Right renal pelvis (tissue), 4 donors: ENCODE measurements at places on chromosomes 7 and 10.

- DNase-seq: no peak
Measured at GRCh38 chr7:129045682-129046081, 9.2 kb downstream of the TNPO3 start.

- DNase-seq: no peak
Measured at GRCh38 chr7:30888747-30889146, 22.9 kb upstream of the AQP1 start.

- no peak for DNase-seq
Measured at GRCh38 chr7:33958104-33958503, 52.8 kb downstream of the BMPER start.

GRCh38 chr7:90728568-90728967 lies 132.4 kb downstream of the CDK14 start:
- no peak for DNase-seq

DNA sequence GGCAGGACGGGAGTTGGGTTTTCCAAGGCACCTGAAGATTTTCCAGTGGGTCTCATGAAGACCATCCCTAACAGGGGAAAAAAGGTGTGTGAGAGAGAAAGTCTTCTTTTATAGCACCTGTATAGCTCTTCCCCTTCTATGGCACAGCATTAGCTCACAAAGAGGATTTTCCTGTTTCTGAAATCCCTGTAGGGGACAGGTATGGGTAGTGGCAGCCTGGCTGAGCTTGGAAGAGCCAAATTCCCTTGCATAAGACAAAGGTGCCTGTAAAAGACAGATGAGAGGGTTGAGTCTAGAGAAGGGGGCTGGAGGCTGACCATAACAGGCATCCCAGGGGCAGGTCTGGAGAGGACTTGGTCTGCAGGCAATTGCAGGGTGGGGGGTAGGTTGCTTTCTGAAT lies 63.7 kb downstream of the COL13A1 start:
- DNase-seq: no peak

- DNase-seq: no peak
Measured at GRCh38 chr10:131825150-131825848, 75.5 kb upstream of the PPP2R2D start.

DNA sequence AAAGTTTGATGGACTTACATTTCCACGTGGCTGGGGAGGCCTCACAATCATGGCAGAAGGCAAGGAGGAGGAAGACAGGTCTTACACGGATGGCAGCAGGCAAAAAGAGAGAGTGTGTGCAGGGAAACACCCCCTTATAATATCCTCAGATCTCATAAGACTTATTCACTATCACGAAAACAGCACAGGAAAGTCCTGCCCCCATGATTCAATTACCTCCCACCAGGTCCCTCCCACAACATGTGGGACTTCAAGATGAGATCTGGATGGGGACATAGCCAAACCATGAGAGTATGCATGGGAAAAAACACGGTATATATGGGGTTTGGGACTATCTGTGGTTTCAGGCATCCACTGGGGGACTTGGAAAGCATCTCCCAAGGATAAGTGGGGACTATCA lies 78.0 kb downstream of the PLXNA4 start:
- DNase-seq: no peak

DNA sequence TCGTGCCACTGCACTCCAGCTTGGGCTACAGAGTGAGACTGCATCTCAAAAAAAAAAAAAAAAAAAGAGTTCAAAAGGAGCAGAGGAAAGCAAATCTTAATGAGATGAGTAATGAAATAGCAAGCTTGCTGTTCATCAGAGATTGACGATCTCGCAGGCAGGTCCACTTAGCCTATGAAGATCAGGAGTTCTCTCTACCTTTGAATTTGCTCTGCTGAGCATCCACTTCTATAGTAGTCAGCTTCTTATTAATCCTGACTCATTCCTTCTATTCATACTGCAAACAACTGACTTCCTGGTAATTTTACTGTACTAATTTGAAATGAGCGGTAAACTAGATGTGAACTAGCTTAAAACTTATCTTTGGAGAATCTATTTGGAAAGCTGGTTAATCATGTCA lies 1014.6 kb downstream of the GATA3 start:
- DNase-seq: no peak

GRCh38 chr10:60310740-60311139 lies 78.9 kb downstream of the ANK3 start:
- no peak for DNase-seq

DNA sequence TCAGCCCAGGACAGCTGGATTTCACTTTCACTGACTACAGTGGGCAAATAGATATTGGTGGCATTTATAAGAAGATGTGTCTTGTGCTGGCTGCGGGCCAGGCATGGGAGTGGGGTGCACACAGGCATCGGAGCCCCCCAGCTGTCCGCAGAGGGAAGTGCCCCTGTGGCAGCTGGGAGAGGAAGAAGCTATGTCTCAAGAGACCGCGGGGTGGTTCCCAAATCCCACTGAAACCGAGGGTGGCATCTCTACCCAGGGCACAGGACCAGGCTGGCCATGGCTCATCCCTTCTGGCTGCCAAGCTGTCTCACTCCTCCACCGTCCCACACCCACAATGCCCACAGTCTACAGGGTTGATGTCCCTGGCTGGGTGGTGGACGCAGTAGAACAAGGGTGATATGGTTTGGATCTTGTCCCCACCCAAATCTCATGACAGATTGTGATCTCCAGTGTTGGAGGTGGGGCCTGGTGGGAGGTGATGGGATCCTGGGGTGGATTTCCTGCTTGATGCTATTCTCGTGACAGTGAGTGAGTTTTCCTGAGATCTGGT lies 94.8 kb downstream of the TCERG1L start:
- no peak for DNase-seq

DNA sequence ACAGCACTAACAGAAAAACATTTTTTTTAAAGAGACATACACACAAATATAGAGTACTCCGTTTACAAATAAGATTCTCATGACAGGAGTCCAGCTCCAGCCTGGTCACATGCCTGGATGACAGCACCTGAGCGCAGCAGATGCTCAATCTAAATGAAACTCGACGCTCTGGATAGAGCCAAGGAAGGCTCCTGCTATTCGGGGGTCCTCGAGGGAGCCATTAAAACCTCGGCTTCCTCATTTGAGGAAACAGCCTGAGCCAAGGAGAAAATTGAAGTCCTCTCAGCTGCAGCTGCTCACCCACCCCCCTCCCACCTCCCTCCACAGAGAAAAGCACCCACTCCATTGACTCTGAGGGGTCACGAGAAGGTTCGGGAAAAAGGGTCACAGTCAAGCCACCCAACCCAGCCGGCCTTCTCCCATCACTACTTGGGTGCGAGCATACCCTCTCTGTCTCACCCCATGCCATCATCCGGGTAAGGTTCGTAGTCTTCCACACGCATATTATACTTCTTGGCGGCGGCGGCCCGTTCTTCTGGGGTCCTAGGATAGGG lies 673 bp downstream of the NDUFB8 start:
- DNase-seq: no peak

DNA sequence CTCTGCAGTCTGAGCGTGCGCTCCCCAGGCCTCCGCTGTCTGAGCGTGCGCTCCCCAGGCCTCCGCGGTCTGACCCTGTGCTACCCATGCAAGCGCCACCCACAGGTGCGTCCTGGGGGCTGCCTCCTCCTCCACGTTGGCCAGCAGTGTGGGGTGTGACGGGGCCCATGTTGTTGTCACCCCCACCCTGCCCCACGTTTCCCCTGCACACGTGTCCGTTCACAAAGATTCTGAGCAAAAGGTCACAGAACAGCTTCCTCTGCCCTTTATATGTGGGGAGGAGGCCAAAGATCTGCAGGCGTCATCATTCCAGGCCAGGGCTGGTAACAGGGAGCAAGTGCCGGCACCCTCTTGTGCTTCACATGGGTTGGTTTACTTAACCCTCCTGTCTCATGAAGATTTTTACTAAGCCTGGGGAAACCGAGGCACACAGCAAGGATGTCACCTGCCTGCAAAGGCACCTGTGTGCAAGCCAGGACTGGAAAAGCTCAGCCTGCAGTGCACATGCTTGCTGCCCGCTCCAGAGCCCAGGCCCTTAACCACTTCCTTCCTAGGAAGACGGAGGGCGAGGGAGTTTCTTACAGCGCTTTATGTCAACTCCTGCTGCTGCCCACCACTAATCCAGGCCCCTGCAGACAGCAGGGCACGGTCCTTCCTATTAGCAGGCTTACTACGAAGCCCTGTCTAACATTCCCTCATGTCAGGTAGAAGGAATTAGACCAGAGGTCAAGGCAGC lies 4.8 kb downstream of the GPR146 start:
- DNase-seq: no peak

DNA sequence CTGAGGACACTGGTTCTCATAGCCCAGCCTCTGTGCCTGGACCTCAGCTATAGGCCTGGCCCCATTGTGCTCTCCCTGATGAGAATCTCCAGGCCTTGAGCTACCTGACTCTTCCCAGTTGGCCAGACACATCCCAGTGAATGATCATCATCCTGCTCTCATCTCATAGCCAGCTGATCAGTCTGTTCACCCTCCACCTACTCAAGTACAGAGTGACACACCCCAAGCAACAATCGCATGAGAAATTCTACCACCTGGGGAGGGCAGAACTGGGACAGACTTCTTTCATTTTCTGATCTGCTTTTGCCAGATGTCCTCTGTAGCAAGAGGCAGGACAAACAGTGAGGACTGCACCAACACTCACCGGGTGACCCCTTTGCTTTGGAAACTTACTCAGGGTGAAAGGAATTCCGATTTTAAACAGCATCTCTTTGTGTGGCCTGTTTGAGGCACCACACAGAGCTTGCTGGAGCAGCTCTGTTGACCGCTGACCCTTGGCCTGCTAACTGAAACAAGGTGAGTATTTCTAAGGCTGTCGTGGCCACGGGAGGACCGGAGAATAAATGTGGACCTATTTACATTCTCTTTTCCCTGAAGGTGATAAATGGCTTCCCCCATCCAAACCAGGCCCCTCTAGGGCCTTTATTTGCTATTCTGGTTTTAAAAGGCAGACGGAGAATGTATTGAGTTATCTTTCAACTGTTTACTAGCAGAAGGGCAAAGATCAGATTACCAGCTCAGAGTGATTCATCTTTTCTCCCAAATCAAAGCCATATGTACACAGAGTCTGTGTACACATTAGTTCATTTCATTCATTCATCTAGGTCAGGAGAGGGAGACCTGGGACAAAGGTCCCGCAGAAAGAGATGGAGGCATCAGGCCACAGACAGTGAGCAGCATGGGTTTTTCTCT lies 181.4 kb upstream of the TNS3 start:
- DNase-seq: no peak

GRCh38 chr7:111018960-111019736 lies 71.8 kb upstream of the LRRN3 start:
- no peak for DNase-seq

DNA sequence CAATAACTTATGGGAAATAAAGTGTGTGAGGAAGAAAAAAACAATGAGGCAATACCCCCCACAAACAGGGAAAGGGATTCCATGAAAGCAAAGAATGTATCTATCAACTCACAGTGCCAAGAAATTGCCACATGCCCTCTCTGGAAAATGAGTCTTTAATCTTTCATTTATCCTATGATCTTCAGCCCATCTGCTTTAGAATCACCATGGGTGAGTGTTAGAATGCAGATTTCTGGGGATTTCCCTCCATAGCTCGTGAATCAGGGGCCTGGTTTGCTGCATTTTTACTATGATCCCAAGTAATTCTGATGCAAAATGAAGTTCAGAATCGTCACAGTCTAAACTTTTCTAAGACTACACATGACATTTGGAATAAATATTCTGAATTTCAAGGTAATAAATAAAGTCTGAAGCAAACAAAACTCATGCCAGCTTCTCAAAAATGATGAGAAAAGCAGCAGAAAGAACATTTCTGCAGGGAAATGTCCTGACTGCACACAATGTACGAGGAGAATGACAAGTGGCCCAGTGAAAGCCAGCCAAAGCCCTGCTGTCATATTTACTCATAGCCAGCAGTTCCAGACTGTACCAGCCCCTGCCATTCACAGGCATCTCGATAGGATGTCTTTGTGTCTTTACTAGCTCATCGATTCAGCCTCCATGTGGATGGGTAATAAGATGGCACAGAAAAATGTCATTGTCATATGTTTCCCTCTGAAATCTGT lies 167.1 kb downstream of the ELMO1 start:
- DNase-seq: no peak

GRCh38 chr10:131880016-131880590 lies 20.7 kb upstream of the PPP2R2D start:
- no peak for DNase-seq

GRCh38 chr10:125041856-125042506 lies 100.1 kb downstream of the ZRANB1 start:
- no peak for DNase-seq

GRCh38 chr10:4867520-4868356 lies 41.7 kb downstream of the AKR1E2 start:
- no peak for DNase-seq

DNA sequence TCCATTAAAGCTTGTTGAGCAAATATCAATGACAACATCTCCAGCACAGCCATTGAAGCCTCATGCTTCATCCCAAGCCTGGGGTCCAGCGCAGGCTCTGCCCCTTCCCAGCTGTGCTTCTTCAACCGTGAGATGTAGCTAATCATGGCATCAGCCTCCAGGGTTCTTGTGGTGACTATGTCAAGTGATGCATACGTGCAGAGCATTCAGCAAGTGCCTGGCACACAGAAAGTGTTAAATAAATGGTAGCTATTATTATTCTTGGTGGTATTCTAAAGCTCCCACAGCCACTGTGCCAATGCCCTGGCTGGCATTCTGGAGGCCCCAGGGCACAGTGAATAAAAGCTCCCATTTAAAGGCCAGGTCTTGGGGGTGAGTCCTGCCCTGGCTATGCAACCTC lies 146.6 kb downstream of the WDR11 start:
- no peak for DNase-seq

- no peak for DNase-seq
Measured at GRCh38 chr7:20053334-20054104, 163.7 kb downstream of the MACC1 start.

- DNase-seq: no peak
Measured at GRCh38 chr7:31583526-31583925, 69.6 kb downstream of the ITPRID1 start.

DNA sequence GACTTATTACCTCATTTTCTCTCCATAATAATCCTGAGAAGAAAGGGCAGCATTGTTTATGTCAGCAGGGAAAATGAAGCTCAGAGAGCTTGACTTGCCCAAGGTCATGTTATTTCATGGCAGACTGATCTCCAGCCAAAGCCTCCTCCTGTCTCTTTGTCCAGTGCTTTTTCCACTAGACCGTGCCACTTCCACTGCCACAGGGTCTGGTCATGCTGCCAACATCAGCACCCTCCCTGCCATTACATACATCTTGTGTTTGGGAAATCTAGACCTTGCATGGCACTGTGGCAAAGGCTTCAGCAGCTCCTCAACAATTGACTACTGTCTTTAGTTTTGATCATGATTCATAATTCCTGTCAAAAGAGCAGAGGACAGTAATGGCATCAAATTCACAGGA lies 25.1 kb downstream of the NRCAM start:
- no peak for DNase-seq

- no peak for DNase-seq
Measured at GRCh38 chr7:91843831-91844230, 36.7 kb downstream of the MTERF1 start.

DNA sequence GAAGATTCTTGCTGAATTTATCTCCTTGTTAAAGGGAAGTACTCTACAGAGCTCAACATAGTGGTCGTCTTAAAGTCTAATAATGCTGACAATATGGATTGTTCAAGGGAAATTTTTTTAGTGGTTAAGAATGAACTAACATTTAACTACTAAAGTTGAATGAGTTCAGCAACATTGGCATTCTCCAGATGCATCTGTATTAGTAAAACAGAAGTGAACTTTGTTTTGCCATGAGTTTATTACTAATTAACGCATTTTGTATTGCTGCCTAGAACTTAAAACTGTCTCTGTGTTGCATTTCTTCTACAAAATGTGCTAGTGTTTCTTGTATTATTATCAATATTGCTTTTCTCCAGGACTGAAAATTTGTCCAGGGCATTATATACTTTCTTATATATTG lies 67.5 kb downstream of the C1GALT1 start:
- DNase-seq: no peak
